Anterior cingulate cortex (tissue), 58 donors: ENCODE measurements at places on chromosomes 2 and 18.

DNA sequence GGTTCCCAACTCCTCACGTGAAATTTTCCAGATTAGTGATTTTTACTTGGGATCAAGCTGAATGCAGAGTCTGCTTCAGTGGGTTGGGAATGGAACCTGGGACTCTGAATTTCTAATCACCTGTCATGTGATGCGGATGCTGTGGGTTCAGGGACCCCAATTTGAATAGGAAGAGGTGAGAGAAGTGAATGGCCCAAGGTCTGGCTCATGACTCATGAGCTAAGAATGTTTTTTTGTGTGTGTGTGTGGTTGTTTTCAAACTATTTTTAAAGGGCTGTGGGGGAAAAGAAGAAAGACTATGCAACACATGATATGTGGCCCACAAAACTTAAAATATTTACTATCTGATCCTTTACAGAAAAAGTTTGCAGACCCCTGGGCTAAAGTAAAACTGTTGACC lies 108.5 kb upstream of the CYRIA start:
- no peak for DNase-seq

DNA sequence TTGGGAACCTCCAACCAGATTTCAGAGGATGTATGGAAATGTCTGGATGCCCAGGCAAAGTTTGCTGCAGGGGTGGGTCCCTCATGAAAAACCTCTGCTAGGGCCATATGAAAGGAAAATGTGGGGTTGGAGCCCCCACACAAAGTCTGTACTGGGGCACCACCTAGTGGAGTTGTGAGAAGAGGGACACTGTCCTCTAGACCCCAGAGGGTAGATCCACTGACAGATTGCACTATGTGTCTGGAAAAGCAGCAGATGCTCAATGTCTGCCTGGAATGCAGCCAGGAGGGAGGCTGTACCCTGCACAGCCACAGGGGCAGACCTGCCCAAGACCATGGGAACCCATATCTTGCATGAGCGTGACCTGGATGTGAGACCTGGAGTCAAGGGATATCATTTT lies 573.7 kb upstream of the NXPH2 start:
- no peak for DNase-seq

DNA sequence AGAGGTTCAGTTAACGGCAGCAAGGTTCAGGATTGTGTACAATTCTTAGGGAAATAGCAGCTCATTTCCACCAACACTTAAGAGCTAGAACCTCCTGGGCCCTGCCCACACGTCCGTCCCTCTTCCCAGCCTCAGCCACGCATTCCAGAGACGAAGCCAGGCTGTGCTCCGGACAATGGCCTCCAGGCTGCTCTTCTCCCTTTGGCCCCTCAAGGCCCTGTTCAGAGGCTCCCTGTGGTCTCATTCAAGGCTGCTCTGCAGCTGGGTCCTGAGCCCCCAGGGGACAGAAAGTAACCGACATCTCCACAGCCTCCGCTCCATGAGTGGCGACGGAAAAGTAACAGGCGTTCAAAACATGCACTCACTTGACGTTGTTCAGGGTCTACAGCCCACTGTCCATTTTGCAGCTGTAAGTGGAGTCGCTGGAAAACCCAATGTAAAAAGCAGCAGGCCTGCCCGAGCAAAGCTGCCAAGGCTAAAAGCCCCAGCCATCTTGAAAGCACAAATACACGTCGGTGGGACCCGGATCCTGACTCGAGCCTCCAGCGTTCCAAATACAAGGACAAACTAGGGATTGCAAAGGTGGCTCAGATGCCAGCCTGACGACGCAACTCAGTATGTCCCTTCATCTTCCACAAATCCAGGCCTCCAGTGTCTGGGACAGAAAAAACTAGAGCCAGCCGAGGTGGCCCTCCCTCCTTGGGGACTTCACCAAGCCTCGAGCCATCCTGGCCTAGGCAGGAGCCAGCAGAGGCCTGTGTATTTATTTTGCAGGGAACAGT lies 76.9 kb downstream of the NDUFA10 start:
- DNase-seq, result no peak

DNA sequence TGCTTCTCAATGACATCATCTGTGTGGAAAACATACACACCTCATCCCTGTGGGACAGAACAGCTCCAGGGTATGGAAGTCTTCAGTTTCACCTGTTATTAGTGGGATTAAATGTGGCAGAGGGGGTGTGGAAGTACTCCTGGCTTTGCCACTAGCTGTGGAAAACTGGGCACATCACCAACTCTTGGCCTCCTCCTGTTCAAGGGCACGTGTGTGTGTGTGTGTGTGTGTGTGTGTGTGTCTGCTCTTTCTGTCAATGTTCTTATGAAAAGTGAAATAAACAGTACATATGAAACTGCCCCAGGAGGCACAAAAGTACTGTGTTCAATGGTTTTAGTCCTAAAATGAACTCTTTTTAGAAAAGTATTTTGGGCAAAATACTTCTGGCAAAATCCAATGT lies 65.9 kb downstream of the MTHFD2 start:
- no peak for DNase-seq

GRCh38 chr2:169038338-169038757 lies 7.2 kb upstream of the ABCB11 start:
- no peak for DNase-seq

- no peak for DNase-seq
Observed at GRCh38 chr2:206418968-206419367, 24.4 kb upstream of the ADAM23 start.

DNA sequence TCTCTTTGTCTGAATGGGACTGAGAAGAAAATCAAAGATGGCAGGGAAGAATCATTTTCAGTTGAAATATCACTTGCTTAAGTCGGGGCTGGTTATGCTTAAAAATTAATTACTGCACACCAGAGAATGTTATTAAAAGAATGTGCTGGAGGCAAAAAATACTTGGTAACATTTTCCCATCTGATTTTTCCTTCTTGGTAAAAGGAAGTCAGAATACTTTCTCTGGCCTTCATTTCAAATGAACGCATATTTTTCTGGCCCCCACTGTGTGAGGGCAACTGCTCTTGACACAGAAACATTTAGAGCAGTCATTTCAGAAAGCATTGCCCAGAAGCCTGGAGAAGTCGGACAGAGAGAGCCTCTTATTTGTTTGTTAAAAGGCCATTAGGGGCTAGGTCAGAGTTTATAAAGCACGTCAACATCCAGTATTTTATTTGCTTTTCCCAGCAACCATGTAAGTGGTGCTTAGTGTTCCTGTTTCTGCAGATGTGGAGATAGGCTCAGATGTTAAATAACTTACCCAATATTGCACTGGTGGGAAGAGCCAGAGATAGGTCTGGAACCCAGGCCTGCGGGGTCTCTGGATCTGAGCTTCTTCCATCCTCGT lies 32.9 kb upstream of the LYPD6B start:
- no peak for DNase-seq

- no peak for DNase-seq
Observed at GRCh38 chr2:216693414-216694080, 1.8 kb downstream of the IGFBP5 start.

DNA sequence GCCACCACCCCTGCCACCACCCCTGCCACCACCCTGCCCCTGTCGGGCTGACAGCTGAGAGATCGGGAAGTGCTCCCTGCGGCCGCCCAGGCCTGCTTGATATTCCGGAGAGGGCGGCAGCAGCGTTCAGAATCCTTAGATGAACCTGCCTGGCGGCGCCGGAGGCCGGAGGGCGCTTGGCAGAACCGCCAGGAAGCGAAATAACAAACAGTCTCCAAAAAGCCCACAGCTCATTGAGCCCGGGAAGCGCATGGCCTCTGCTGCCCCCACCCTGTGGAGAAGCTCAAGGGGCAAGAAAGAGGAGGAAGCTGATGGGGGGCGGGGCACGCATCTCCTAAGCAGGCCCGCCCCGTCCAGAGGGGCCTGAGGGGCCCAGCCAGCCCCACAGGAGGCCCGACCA lies 92.2 kb upstream of the MBOAT2 start:
- DNase-seq, result peak; percentile 26
